ENCODE measurements at places on chromosomes 2 and 18. TPM values are rescaled to one million over a fixed set of nuclear protein-coding genes. Genes with fewer than 3 reads are reported as not detected.

Gene WDR7
- total RNA-seq = 7.8 TPM

Gene HAAO
- total RNA-seq = 44.1 TPM

Gene ACMSD
- not detected for total RNA-seq

Gene FBLN7
- total RNA-seq = 0.39 TPM

Gene STPG4
- total RNA-seq = 0.79 TPM

Gene UBXN4
- 98.1 TPM for total RNA-seq

Gene VWA3B
- not detected for total RNA-seq

Gene UGT1A1
- 2.6 TPM for total RNA-seq

Gene NR4A2
- 0.97 TPM for total RNA-seq

Gene CTLA4
- total RNA-seq = not detected

Gene GBX2
- total RNA-seq = 2.4 TPM

Gene IL36G
- total RNA-seq = not detected

Gene PMAIP1
- 2.3 TPM for total RNA-seq

Gene ARHGAP25
- total RNA-seq = 0.48 TPM

Measured in Caco-2 (cell line).